ENCODE measurements at places on chromosomes 7 and 10.
A peak's percentile ranks its signal among the peaks of the same experiment; 100 is the strongest.

DNA sequence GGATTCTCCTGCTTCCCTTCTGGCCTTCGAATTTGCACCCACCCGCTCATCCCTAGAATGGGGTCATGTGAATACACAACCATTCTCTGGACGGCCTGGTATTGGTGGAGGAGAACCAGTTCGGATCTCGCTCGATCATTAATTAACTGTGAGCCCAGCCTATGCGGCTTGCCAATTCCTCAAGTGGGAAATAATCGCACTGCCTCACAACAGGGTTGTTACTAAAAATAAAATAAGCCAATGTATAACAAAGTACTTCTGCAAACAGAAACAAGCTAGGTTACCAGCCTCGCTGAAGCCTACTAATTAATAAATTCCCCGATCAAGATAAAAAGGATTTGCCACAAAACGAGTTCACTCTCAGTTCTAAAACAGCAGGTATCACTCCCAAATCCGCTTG lies 16.2 kb downstream of the CTBP2 start:
- no peak for DNase-seq

- no peak for DNase-seq
Observed at GRCh38 chr7:84145892-84146291, 48.7 kb downstream of the SEMA3A start.

- DNase-seq = no peak
Observed at GRCh38 chr10:44046605-44047004, 338.3 kb downstream of the CXCL12 start.

DNA sequence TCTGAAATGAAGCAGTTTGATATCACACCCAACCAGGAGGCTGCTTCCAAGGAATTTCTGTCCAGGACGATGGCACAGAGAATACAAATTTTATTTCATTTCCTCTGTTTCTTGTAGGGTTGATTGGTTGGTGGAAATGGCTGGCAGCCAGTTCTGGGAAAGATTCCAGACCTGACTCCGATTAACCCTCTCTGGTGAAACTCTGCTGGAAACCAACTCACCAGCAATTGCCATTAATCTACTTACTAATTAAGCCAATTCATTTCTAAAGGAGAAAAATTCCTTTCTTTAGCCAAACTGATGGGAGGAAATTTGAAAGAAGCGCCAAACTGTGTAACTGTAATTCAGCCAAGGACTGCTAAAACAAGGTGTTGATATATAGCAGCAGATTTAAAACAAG lies 10.7 kb downstream of the PTF1A start:
- DNase-seq = no peak

DNA sequence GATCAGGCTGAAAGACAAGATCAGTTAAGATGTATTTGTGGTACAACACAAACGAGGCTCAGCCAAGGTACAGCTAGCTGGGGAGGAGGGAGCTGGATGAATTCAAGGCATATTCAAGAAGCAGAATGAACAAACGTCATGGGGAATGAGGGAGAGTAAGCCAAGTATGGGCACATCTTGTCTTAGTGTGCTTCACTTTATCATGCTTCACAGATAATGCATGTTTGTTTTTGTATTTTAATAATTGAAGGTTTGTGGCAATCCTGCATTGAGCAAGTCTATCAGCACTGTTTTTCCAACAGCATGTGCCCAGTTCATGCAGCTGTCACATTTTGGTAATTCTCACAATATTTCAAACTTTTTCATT lies 135.4 kb downstream of the HIBADH start:
- DNase-seq = no peak

- no peak for DNase-seq
Observed at GRCh38 chr10:101046332-101047238, 15.2 kb upstream of the KAZALD1 start.

DNA sequence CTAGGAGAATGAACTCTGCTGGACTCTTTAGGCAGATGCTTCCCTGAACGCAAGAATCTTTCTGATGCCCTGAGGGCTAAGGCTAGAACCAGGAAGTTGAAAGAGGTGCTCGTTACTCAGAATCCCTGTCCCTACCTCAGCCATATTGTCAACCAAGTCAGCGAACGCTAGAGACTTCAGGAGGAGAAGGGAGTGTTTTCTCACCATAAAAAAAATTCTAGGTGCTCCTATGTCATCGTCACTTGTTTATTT lies 359.4 kb downstream of the PRPF18 start:
- no peak for DNase-seq

GRCh38 chr7:46636022-46636421 lies 715.0 kb upstream of the IGFBP3 start:
- no peak for DNase-seq

DNA sequence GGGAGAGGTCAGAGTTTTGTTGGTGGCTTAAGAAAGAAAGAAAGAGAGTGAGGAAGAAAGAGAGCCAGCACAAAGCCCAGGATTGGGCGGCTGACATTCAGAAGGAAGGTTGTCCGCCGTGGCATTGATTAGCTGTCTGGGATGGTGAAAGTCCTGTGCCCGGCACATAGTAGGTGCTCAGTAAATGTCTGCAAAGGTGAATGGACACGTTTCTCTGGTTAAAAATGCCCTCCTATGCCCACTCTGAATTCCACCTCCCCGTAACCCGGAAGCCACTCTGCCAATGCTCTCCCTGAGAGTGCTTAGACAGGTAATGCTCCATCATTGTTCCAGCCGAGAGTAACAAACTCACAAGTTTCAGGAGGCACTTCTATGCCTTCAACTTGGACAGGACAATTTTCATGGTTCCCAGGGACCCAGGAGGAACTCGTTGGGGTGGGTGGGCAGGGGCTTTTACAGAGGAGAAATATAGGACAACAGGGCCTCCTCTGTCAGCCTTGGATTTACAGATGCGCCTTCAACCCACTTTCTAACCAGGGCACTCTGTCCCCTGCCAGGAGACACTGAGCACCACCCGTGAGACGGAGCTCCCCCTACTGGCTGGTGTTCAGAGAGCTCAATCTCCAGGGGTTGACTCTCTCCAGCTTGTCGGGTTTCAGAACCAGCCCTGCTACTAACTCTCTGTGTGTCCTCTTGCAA lies 411.5 kb upstream of the ZMIZ1 start:
- DNase-seq = peak; percentile 44

- DNase-seq = no peak
Observed at GRCh38 chr10:119863951-119864565, 8.6 kb downstream of the MCMBP start.

DNA sequence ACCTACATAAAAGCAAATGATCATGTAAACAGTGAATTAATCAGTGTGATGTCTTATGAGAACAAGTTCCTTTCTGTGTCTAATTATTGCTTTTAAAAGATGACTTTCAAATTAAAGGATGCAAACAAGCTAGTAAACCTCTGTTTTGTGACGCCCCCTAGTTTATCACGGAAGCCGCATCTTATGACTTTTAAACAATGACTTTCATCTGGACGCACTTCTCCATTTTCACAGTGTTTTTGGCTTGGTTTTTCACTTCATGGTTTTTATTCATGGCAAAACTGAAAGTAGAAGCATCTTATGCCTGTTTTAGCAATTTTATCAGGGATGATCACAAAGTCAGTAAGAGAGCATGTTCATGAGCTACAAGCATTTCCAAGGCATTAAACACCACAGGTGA lies 35.0 kb downstream of the ITGA8 start:
- DNase-seq = no peak

DNA sequence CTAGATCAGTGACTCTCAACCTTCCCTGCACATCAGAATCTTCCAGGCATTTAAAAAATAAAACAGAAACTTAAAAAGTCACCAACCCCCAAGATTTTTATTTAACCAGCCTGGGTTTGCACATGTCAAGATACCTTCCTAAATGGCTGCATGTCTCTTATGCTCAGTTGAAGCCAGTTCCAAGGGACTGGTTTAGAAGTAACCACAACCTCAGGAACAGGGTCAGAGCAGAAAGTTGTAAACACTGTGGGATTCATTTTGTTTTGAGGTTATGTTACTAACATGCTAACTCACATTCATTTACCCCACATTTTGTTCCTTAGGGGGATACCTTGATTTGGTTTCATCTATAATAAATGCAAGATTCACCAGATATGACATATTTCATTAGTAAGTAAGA lies 72.9 kb downstream of the PKD1L1 start:
- no peak for DNase-seq

- peak; percentile 57 for DNase-seq
Observed at GRCh38 chr7:151172273-151173141, 5.0 kb upstream of the GBX1 start.

DNA sequence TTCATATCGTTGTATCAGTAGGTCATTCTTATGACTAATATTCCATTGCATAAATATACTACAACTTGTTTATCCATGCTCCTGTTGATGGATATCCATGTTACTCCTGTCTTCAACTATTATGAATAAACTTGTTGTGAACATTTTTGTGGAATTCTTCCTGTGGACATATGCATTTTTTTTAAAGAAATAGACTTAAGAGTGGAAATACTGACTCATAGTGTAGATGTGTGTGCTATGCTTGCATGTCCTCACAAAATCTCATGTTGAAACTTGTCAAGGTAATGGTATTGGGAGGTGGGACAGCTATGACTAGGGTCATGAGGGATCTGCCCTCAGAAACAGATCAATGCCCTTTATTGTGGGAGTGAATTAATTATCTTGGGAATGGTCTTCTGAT lies 240.5 kb upstream of the PRSS58 start:
- DNase-seq = no peak

DNA sequence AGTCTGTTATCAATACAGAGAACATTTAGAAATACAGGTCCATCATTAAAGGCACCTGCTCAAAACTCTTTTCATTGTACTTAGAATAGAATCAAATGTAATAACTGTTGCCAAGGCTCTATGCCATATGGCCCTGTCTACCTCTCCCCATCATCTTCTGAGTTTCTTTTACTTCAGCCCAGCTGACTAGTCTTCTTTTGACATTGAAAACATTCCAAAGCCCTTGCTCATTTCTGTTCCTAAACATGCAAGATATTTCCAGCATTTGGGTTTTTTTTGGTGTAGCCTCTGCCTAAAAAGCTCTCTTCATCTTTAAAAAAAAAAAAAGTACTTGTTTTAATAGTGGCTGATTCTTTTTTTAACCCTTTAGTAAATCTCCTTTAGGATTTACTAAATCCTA lies 165.5 kb upstream of the SMIM30 start:
- no peak for DNase-seq

GRCh38 chr7:98202367-98203195 lies 8.7 kb upstream of the BHLHA15 start:
- peak; percentile 16 for DNase-seq

- DNase-seq = no peak
Observed at GRCh38 chr7:45129906-45130305, 18.4 kb upstream of the TBRG4 start.

GRCh38 chr10:43393606-43394360 lies 15.2 kb downstream of the HNRNPF start:
- DNase-seq = no peak

- no peak for DNase-seq
Observed at GRCh38 chr10:48575901-48576300, 29.0 kb downstream of the ARHGAP22 start.

- DNase-seq = no peak
Observed at GRCh38 chr7:39686261-39686924, 63.0 kb downstream of the RALA start.

DNA sequence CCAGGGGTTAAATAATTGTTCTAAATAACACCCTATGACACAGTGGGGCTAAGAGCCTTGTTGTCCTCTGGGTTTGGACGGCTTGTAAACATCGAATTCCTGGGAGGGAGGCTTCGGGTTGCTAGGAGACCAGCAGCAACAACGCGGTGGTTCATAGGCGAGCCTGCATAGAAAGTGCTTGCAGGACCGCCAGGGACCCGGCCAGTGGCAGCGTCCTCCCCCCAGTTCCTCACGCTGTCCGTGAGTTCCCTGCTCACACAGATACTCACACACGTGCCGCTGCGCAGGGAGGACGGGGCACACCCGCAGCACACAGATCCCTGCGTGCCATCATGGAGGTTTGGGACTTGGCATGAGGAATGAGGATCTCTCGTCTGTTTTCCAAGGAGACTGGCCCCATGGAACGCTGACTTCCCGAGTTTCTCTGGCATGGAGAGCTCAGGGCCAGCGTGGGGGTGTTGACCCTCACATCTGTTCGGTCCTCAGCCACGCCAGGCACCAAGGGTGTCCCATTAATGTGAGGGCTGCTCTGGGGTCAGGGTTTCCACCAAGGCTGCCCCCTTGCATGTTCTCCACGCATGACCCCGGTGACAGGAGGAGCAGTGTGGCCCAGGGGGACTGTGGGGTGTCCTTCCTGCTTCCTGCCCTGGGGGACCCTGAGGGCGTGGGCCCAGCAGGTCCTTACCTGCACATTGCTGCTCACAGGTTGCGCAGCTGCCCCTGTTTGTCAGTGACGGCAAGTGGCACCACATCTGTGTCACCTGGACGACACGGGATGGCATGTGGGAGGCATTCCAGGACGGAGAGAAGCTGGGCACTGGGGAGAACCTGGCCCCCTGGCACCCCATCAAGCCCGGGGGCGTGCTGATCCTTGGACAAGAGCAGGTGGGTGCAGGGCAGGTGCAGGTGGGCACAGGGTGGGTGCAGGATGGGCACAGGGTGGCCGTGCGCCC lies 9.7 kb downstream of the NPTX2 start:
- DNase-seq = no peak

- no peak for DNase-seq
Observed at GRCh38 chr10:122664501-122664900, 35.1 kb downstream of the C10orf120 start.

GRCh38 chr10:102799691-102800471 lies 37.3 kb downstream of the CYP17A1 start:
- no peak for DNase-seq
